ENCODE measurements at places on chromosomes 6 and 20.

GRCh38 chr6:164928728-164929407 is 380.5 kb downstream of the C6orf118 start:
- no peak for DNase-seq

GRCh38 chr6:144012534-144012933 is 4.5 kb upstream of the PLAGL1 start:
- no peak for DNase-seq

DNA sequence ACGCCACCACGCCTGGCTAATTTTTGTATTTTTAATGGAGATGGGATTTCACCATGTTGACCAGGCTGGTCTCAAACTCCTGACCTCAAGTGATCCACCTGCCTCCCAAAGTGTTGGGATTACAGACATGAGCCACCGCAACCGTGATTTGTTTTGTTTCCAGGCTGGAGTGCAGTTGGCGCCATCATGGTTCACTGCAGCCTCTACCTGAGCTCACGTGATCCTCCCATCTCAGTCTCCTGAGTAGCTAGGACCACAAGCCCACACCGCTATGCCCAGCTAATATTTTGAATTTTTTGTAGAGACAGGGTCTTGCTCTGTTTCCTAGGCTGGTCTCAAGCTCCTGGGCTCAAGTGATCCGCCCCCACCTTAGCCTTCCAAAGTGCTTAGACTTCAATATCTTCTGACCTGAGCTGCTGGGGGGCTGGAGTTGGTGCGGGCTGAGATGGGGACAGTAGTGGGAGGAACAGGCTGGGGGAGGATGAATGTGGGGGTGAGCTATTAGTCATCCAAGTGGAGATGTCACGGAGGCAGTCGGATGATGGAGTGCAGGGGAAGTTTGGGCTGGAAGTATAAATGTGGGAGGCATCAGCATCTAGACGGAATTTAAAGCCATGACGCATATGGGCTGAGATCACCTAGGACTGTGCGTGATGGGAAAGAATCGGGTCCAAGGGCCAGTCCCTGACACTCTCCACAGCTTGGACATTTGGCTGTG is 23.1 kb upstream of the ZMYND8 start:
- DNase-seq: no peak

DNA sequence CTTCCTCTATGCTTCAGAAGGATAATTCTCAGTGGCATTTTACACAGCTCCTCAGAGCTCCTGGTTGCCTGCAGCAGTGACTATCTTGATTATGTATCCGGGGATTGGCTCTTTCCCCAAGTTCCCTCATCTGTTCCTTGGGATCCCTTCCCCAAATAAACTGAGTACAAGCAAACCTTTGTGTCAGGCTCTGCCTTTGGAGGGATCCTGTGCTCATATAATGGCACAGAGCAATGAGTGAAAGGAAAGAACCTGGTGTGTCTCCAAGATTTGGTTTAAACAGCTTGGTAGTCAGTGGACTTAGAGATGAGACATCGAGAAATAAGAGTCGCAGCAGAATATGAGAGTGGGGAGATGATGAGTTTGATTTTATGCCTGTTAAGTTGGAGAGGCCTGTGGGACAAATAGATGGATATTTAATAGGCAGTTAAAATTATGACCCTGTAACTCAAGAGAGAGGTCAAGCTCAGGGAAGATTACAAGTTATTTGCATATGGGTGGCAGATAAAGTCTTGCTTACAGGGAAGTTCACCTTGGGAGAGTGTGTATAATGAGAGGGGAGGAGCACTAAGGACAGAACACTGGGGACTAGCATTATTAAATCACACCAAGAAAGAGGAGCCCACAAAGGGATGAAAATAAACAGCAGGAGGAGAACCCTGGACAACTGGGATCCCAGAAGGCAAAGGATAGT is 44.1 kb upstream of the GCLC start:
- no peak for DNase-seq

GRCh38 chr6:125846292-125847024 is 55.7 kb downstream of the NCOA7 start:
- DNase-seq: no peak

GRCh38 chr6:128251445-128252340 is 268.7 kb downstream of the PTPRK start:
- DNase-seq: no peak

- no peak for DNase-seq
Observed at GRCh38 chr20:30815577-30816181, 441.8 kb upstream of the DEFB115 start.

- DNase-seq: no peak
Observed at GRCh38 chr6:168013250-168013915, 15.9 kb downstream of the KIF25 start.

DNA sequence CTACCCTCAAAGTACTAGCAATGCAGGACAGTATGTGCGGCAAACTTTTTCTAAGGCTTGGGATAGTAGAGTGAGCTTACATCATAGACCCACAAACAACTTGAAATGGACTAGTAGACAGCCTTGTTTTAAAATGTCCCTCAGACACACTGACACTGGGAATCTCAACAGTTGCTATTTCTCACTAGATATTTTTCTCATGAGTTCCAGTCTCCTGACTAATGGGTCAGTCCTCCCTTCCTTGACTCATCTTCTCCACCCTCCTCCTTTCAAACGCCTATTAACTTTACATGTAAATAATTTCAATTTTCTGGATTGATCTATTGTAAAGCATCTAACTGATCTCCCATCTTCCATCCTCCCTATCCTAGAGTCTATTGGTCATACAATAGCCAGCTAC is 308.3 kb upstream of the PREP start:
- DNase-seq: no peak

DNA sequence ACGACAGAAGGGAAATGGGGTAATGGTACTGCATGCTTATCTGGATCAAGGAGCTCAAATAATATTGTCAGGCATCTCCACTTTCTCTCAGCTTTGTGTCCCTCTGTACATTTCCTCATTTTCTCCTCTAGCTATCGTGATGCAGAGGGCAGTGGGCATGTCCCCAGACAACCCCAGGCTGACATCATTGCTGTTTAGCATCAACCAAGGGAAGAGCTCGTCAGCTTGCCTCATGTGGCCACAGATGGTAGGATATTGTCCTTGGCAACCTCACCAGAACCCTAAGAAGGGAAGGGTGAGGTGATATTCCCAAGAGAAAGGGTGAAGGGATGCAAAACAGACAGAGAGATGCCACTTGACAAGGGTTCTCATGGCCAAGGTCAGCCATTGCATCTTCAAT is 58.3 kb downstream of the MAFB start:
- no peak for DNase-seq

DNA sequence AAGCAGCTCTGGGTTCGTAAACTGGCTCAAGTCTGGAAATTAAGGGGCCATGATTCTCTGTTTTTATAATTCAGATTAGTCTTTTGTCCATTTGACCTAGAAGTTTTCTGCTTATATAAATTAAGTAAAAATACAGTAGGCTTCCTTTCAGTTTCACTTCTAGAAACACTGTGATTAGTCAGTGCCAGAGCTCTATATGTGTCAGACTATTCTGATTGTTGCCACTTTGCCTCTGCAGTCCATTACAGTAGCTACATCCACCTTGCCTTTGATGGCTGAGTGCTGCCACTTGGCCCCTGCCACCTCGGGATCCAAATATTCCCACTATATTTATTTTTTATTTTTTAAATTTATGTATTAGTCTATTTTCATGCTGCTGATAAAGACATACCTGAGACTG is 7.9 kb downstream of the ZC2HC1B start:
- no peak for DNase-seq

GRCh38 chr6:133613211-133613610 is 275.7 kb upstream of the TCF21 start:
- no peak for DNase-seq

GRCh38 chr6:122930252-122931180 is 65.5 kb upstream of the CLVS2 start:
- DNase-seq: no peak

- DNase-seq: no peak
Observed at GRCh38 chr20:51334609-51335008, 207.9 kb downstream of the NFATC2 start.

DNA sequence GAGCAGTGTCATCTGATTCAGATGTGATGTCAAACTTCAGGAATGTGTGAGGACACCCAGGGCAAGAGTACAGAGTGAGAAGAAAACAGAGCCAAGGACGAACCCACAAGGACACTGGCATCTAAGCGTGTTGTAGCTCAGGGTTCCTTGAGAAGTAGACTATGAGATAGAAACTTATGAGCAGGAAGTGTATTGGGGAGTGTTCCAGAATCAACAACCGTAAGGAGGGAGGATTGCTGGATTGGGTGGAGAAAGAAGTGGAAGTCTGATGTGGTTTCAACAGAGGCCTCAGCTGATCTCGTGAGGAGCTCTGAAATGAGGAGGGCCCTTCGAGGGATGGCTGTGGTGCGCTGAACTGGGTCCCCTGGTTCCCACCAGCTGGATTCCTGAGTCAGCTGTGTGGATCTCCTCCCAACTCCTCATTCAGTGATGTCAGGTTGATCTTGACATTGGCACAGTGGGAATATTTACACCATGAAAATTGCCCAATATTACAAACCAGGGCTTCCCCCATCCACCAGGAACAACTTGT is 25.7 kb upstream of the IGF2R start:
- DNase-seq: no peak

DNA sequence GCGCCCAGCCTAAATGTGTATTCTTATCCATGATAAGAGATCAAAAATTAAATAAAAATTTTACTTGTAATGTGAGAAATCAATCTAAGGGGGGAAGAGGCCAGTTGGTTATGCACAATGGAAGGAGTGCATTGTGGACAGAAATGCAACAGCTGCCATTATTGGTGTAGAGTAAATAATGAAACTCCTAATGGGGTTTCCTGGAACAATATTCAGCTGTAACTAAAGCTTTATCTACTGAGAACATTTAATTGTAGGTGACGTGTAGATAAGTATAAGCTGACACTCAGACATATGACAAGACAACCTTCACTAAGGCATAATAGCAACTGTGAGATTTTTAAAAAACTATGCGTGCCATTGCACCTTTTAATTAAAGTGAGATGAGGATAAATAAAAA is 71.4 kb downstream of the CEP57L1 start:
- peak; percentile 89 for DNase-seq

DNA sequence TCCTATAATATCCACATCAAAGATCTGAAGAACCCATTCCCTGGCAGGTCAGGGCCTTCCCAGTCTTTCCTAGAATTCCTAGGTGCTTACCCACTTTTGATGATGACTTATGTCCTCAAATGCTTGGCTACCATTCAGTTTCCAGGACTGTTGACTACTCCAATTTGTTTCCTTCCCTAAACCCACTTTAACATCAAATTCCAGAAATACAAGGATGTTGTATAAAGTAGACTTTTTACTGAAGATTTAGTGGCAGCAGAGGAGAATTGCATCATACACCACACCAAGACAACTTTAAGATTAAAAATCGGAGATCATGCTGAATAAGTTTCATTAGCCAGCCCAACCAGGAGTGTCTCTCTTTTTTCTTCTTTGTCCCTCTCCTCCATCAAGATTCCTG is 203.3 kb upstream of the LAMP5 start:
- no peak for DNase-seq

DNA sequence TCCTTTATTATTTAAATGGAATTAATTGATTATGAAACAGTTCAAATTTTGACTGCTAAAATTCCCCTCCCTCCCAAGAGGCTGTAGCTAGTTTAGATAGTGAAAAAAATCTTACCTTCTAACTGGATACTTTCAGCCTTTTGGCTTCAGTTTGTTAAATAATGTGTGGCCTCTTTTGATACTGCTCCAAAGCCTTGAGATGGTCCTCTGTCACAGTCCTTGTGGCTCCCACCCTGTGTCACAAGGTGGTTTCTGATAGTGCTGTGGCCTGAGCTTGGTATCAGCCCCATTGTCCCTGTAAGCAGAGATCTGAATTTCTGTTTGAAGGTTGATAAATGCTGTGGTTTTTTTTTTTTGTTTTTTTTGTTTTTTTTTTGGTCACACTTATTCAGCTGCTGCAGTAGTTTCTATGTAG is 20.8 kb downstream of the PANK2 start:
- no peak for DNase-seq

DNA sequence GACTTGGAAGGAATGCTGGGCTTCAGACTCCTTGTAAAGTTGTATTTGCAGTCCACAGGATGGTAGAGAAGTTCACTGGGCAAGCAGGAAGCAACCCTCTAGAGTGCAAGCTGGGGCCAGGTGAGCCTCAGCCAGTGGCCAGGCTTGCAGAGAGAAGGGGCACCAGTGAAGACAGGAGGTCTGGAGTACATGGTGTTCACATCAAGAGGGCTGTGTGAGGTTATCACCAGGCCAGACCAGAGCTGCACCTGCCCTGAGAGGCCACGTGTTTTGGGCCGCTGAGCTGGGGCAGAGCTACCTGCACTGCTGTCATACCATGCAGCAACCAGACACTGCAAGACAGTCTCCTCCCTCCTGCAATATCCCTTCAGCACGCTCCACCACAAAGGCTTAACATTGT is 79.0 kb downstream of the SH3BGRL2 start:
- no peak for DNase-seq

DNA sequence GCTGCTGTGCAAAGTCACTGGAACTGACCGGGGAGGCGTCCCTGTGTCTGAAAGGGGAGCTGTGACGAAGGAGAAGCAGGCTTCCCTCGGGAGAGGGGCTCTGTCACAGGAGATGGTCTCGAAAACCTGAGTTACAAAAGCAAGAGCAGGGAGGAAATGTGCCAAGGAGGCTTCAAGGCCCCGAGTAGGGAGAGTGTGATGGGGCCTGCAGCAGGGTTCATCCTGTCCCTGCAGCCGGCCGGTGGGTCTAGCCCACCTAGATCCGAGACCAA is 16.7 kb downstream of the DYNLT1 start:
- no peak for DNase-seq

- no peak for DNase-seq
Observed at GRCh38 chr20:41510224-41510623, 108.0 kb downstream of the CHD6 start.

DNA sequence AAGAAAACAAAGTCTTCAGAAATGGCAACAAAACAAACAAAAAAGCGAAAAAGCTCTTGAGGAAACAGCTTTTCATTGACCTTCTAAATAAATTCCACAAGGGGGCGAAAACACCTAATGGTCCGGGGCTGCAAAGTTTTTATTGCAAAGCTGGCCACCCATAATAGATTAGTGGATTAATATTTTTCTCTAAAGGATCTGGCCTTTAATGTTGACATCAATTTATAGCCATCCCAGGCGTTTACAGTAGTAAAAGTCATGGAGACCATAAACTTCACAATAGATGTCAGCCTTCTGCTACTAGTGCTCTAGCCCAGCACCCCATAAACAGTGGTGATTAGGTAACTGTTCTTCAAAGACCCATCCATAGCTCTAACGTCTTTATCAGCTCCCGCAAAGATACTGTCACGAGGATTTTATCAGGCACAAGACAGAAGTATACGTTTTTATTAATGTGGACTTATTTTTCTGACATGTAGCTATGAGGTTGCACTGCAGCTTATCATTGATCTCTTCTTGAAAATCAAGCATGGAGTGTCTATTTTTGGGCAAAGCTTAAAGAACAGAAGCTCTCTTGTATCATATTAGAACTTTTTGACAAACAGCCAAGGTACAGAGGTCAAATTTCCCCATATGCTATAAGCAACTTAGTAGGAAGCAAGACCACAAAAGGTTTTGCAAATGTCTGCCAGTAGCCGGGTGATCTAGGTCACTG is 4.7 kb downstream of the CITED2 start:
- peak; percentile 50 for DNase-seq
